ENCODE measurements at places on chromosomes 2 and 18.

- no peak for DNase-seq
Observed at GRCh38 chr2:35783723-35784122, 571.9 kb upstream of the CRIM1 start.

DNA sequence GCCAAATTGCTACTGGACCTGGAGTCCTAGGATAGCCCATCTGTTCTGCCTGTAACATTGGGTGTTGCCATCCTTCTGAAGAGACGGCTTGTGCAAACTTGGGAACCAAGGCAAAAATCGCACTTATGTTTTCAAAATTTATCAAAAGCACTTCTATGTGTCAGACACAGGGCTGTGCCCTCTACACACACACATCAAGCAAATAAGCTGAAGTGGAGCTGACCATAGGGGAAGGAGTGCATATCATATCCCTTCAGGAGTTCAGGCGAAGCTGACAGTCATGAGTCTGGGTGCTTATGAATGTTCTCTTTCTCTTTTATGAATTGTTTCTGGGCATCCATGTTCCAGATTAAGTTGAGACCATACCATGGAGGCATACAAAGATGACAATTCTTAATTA lies 247.9 kb downstream of the CYRIA start:
- no peak for DNase-seq

DNA sequence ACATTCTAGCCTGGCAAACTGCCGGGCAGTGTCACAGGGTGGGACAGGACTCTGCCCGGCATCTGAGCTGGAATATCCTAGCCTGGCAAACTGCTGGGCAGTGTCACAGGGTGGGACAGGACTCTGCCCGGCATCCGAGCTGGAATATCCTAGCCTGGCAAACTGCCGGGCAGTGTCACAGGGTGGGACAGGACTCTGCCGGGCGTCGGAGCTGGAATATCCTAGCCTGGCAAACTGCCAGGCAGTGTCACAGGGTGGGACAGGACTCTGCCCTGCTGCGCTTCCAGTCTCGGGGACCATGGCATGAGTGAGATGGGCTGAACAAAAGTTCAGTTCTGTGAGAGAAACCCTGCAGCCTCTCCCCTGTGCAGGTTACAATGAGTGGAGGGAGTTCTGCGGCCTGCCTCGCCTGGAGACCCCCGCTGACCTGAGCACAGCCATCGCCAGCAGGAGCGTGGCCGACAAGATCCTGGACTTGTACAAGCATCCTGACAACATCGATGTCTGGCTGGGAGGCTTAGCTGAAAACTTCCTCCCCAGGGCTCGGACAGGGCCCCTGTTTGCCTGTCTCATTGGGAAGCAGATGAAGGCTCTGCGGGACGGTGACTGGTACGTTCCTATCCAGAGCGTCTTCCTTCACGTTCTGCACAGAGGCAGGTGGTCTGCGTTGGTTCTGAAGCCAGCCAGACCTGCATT lies 80.3 kb downstream of the TPO start:
- no peak for DNase-seq

- no peak for DNase-seq
Observed at GRCh38 chr18:57149531-57149930, 2.6 kb downstream of the BOD1L2 start.

- DNase-seq: no peak
Observed at GRCh38 chr2:8543383-8544170, 138.3 kb upstream of the ID2 start.

DNA sequence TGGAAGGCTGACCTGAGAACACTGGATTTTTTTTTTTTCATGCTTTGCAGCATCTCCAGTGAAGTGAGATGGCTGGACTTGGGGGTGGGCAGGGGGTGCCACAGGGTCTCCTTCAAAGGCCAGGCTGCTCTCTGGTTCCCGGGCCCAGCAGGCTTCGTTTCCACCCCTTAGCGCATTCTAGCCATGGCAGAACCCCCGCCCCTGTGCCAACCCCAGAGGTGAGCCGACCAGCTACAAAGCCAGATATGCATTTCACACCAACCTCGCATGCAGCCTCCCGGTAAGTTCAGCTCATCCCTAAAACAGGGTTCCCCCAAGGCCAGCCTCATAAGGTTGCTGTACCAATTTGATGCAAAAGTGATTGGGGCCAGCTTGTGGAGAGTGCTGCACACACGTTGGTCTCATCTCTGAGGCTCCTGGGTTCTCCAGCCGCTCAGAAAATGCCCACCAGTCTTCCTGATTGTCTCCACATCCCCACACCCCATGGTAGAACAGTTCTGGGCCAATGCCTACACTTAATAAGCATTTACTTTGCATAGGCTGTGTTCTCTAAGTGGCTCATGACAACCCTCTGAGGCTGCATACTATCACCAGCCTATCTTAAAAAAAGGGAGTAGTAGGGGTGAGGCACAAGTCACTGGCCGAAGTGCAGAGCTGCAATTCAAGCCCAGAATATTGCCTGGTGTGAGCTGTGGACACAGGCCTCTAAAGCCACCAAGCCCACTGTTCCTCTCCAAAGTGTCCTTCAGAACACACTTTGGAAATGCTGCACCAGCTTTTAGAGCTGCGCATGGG lies 23.3 kb downstream of the SMAD7 start:
- no peak for DNase-seq

DNA sequence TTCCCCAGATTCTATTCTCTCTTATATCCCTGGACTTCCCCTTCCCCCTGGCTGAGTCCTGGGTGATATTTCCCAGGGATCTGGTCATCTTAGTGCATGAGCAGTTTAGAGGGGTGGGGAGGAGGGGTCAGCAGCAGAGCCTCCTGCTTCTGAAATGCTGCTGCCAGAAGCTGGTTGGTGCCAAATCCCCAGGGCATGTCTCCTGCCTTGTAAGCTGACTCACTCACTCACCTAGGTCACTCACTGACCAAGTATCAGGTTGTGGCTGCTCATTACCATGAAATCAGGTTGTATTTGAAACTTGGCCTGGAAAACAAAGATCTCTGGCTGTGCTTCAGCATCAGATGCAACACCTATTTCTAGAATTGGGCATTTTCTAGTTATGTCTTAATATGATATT lies 14.3 kb downstream of the GPR39 start:
- DNase-seq: no peak

- no peak for DNase-seq
Observed at GRCh38 chr2:429575-430254, 141.8 kb upstream of the ALKAL2 start.

DNA sequence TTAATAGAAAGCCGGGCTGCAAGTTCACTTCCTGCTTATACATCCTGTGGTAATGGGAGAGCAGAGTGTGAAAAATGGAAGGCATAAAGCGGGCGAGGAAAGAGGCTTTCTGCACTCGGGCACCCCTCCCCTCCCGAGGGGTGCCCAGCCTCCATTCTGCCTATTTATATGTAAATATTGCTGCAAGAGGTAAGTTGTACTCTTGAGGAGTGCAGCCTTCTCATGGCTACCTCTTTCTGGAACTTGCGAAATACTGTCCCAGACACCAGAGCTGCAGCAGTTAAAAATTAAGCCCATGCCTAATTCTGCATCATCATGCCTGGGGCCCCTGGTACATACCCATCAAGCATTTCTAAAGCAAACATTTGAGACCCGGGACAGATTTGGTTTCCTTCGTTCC lies 156.0 kb downstream of the GBX2 start:
- DNase-seq: no peak

- DNase-seq: no peak
Observed at GRCh38 chr2:168814939-168815907, 12.8 kb downstream of the NOSTRIN start.

DNA sequence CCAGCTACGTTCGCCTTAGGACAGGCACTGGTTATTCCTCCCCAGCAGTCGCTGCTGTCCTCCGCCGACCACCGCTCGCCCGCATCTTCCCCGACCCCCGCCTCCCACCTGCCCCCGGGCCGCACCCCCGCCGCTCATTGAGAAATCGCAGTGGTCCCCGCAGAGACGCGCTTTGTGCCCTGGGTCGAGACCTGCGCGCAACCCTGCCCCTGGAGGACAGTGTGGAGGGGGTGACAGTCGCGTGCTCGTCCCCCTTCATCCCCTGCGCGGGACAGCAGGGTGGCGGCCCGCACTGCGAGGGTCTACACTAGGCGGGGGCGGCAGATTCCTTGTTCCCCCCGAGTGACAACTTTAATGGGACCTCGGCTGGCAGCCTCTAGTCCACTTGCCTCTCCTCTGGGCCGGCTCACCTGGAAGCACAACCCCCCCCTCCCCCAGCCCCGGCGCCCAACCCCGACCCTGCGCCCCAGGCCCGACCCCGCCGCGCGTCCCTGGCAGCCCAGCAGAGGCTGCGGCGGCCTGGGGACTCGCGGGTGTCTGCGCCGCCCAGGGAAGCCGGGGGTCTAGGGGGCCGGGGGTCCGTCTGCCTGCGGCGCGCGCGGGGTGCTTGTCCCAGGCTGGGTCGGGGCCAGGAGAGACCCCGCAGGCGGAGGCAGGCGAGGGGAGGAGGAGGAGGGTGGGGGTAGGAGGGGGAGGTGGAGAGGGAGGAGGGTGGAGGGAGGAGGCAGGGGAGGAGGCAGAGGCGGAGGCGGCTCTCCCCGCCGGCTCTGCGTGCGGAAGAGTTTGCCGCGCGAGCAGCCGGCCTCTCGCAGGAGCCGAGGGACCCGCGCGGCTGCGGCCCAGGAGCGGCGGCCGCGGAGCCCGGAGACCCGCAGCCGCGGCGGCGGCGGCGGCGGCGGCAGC lies at the start of gene NPAS2:
Gene NPAS2, plus strand, starts transcription at position 770 of the 903 bp plus-strand sequence. CDS start 84,616 bp downstream, outside the sequence.
- DNase-seq: no peak

DNA sequence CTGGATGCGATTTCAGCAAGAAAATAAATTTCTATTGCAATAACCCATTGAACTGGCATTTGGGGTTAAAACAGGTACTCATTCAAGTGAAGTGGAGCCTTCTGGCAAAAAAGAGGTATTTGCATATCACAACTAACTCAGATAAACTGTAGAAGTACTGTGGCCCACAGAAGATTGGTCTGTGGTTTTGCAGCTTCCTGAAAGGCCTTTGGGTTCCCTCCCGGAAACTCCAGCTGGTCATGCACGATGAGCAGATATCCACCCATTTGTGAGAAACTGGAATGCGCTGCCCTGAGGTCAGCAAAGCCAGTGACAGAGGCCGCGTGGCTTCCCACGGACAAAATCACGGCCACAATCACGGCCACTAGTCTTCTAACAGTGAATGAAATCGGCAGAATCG lies 106.3 kb downstream of the EPHA4 start:
- no peak for DNase-seq

DNA sequence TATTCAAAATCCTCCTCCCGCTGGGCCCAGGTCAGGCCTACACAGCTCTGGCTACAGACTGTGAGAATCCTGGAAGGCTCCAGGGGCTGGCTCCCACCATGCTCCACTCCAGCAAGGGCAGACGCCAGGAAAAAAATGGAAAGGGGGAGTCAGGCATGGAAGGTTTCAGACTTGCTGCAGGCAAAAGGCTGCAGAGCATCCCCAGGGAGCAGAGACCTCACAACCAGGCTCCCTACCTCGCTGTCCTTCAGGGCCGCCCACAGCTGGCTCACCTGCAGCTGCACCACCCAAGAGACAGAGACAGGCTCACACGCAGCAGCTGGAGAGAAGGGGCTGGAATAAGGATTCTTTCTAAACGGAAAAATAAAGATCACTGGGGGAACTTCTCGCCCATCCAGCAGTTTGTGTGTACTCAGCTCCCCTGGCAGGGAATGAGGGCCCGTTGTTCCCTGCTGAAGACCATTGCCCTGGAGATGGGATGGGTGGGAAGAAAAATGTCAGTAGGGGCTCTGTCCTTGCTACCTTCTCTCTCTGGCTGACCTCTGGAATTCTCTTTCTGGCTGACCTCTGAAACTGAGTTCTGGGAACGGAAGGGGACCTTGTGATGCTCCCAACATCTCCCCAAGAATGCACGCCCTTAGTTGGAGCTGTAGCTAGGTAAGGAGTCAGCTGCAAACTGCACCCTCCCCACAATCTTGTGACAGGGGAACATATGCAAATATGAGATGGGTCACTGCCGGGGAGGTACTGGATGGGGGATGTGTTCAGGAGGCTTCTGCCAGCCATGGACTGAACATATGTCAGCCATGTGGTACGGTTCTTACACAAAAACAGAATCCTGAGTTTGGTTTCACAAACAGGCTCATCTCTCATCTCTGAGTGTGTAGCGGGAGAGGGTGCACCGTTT lies 34.5 kb downstream of the BCL2 start:
- no peak for DNase-seq

- DNase-seq: no peak
Observed at GRCh38 chr2:196372276-196372809, 201.0 kb upstream of the STK17B start.

DNA sequence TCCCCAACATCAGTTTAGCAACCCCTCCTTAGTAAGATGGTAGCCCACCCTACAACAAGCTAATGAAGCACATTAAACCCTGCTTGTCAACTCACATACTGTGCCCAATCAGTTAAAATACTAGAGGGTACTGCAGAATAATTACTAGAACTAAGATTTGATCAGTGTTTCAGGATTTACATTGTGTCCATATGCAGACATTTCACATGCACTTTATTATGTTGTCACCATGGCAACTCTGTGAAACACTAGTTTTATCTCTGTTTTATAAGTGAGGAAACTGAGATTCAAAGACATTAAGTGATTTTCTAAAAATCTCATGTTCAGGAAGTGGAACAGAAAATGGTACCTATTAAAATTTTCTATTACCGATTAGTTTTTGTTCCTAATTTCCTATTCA lies 61.7 kb downstream of the CYBRD1 start:
- no peak for DNase-seq

GRCh38 chr2:103123516-103123915 lies 361.7 kb downstream of the TMEM182 start:
- no peak for DNase-seq

DNA sequence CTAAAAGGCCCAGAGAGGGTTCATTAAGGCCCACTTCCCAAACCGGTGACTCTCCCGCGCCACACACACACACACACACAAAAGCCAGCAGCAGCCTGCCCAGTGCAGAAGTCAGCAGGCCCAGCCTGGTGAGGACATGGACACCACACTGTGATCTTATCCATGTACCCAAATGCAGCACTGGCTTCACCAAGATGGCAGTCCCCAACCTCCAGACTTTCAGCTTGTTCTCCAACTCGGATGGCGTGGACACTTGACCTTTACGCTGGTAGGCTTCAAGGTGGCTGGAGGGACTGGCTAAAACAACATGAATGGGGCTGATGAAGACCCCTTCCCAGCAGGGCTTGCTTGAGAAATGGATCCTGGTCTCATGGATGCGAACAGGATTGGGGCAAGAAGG lies 50.4 kb downstream of the TNS1 start:
- DNase-seq: no peak

GRCh38 chr18:58635891-58636290 lies 7.0 kb upstream of the ALPK2 start:
- DNase-seq: no peak

- DNase-seq: no peak
Observed at GRCh38 chr2:39568561-39569006, 97.1 kb upstream of the TMEM178A start.

- no peak for DNase-seq
Observed at GRCh38 chr2:74177696-74178095, 983 bp downstream of the MOB1A start.

DNA sequence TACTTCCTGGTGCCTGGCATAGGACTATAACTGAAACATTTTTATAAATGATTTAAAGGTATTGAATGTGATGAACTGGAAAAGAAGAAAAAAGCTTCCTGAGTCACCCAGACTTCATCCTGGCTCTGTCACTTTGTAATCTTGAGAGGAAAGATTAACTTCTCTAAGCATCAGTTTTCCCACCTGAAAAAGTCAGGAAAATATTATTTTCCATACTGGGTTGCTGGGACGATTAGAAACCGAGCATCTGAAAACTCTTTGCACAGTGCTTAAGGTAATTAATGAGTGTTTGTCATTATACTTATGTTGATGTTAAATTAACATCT lies 71.8 kb downstream of the FMNL2 start:
- no peak for DNase-seq

GRCh38 chr18:63823516-63824219 lies 48.5 kb downstream of the SERPINB7 start:
- DNase-seq: no peak

- no peak for DNase-seq
Observed at GRCh38 chr2:3409627-3410170, 30.2 kb downstream of the TRAPPC12 start.

Data from activated naive CD8-positive, alpha-beta T cell treated with anti-CD3 and anti-CD28 coated beads, Interleukin-2, amount 50 U/mL, for 16 hours (primary cell).